ENCODE measurements at places on chromosomes 13 and 19.
A peak's percentile ranks its signal among the peaks of the same experiment; 100 is the strongest.

DNA sequence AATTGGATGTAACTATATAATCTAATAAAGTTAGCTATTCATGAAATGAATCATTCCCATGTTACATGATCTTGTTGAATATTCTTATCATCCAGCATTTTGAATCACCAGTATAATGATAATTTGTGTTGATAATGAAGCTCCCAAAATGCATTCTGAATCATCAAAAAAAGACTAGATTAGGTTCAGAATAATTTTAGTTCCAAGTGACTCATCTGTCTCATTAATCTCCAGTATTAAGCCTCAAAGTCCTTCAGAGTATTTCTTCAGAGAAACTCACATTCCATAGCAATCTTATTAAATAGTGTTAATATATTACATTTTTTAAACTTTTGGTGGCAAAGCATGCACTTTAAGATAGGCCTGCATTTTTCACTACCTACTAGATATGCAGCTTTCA, 207.5 kb downstream of the SLITRK5 start:
- DNase-seq, result no peak

DNA sequence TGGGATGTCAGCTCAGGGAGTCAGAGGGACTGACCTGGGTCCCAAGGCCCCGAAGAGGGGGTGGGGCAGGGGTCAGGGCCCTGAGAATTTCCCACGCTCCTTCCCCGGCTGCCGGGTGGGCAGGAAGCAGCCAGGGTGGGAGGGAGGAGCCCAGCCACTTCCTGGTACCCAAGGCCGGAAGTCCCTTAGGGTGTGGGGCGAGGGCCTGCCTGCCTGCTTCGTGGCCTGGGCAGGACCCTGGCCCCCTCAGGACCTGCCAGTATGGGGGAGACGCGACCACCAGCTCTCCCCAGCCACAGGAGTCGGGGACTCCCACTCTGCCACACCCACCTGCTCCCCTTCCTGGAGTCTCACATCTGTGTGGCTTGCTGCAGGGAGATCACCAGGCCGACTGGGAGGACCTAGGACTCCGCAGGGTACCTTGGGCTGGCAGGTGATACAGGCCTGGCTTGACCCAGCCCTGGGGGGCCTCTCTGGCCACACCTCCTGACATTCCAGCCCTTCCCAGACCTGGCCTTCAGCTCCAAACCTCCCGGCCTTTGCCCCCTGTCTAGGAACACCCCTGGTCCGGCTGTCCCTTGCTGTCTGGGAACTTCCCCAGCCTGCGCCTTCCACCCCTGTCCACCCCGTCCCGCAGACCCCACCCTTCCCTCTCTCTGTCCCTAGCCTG, 9.8 kb upstream of the CIRBP start:
- DNase-seq, result peak; percentile 25

- no peak for DNase-seq
Measured at GRCh38 chr19:55649268-55650125, 1.5 kb downstream of the CCDC106 start.

- no peak for DNase-seq
Measured at GRCh38 chr19:7756258-7756657, 6.8 kb upstream of the CLEC4M start.

DNA sequence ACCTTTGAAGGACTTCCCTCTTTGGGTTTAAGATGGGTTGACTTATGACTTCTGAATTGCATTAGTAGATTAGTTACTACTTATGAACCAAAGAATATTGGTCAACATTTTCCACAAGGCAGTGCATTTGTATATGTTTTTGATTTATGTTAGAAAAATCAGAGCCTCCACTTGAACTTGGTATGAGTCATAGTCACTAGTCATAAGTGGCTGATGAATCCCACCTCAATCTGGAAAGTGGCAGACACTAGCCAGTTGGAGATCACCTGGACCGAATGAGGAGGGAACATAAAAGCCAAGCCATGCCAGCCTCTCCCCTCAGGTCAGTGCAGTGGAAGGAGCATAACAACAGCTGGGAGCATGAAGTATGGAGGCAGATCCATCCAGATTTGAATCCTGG, 39.3 kb upstream of the SPART start:
- DNase-seq, result no peak

- no peak for DNase-seq
Measured at GRCh38 chr19:15758379-15758778, 20.6 kb downstream of the OR10H3 start.

- DNase-seq, result no peak
Measured at GRCh38 chr13:65605396-65605795, 1624.7 kb downstream of the PCDH9 start.

GRCh38 chr13:79778741-79779460, 297.9 kb downstream of the NDFIP2 start:
- DNase-seq, result no peak

- DNase-seq, result no peak
Measured at GRCh38 chr19:23855676-23856075, 59.0 kb upstream of the ZNF726 start.

GRCh38 chr19:48364598-48365348, 606 bp downstream of the SYNGR4 start:
- DNase-seq, result no peak

DNA sequence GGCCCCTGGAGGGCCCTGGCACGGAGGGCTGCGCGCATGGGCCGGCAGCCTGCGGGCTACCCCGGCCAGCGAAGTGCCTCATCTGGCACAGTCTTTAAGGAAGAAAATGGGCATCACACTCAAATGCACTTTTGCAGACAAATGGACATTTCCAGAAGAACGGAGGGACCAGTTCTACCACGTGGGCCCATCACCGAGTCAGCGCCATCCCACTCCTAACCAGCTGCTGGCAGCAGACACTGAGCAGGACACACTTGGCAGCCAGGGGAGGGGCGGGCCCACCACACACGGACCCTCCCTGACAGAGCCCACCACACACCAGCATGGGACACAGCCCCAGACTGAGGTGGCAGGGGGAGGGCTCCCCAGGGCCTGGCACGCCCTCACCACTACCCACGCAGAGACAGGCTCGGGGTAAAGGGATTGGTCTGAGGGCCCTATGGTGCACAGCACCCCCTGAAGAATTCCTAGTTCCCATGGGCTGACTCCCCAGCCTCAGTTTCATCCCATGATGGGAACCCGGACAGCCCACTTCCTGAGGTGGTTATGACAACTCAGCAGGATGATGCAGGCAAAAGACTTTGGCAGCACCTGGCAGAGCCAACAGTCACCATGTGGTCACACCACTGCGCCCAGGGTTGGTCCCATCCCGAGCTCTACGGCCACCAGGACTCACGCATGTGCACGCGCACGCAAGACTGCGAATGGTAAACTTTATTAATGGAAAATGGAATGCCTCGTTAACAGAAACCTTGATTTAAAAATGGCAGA, 18.7 kb upstream of the TINCR start:
- no peak for DNase-seq

DNA sequence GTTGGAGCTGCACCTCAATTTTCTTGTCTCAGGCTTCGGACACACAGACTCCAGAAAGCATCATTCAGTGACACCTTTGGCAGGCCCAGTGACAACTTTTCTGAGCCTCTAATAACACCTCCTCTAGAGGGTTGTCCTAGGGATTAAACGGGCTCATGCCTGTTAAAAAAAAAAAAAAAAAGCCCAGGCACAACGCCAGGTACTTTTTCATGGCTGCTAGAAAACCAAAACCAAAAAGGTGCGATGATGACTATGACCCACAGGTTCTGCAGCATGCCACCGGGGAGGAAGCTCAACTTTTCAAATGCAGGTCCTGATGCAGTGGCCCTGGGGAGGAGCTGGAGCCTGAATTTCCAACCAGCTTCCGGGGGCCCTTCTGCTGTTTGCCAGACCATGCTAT, 184.2 kb downstream of the ABCC4 start:
- DNase-seq, result no peak

DNA sequence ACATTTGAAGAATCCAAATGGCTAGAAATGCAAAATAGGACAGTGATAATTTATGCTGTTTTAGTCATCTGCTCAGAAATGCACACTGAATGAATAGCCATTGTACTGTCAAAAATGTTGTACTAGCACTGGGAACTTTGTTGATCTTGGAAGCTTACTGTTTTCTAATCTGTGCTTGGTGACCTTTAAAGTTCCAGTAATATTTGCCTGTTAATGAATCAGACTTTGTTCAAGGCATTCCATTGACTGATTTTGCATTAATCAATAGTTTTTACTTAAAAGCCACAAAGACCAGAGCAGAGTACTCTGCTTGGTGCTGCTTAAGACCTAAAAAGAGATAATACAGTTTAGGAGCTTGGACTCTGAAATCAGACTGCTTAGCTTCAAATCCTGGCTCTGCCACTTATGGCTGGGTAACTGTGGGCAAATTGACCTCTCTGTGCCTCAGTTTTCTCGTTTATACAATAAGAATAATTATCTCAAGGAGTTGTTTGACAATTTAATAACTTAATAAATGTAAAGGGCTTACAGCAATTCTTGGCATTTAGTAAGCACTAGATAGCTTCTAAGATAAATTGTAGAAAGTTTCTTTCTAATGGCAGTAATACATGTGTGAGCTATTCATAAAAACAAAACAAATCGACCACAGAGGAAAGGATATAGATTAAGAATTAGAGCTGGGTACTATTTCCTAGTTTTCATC, 4.6 kb upstream of the SLAIN1 start:
- DNase-seq, result no peak

DNA sequence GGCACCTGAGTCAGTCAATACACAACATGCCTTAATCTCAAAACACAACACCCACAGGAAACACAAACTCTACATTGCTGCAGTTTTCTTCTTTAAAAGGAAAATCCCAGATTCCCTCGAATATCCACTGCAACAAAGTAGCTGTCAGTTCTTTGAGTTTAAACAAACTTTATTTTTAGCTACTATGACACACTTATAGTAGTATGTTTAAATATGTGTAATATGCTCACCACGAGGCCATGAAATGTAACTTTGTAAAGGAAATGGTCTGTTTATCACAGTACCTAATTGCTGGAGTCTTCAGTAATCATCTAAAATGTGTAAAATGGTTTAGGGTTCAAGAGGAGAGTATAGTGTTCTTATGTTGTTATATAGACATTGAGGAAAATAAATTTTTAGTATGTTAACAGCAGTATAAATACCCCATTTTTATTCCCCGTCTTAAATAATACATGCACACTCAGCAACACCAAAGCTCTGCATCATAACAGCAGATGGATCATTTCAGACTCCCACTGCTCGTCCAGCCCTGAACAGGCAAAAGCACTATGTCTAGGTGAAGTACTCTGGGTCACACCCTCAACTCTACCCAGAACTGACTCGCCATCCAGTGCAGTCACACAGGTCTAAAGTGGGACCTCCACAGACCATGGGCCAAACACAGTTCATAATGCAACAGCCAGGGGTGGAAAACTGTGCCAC, 20.6 kb downstream of the TUBGCP3 start:
- DNase-seq, result no peak

GRCh38 chr19:16045893-16046292, 30.4 kb upstream of the TPM4 start:
- no peak for DNase-seq

- no peak for DNase-seq
Measured at GRCh38 chr13:33276570-33276969, 9.0 kb downstream of the STARD13 start.

- DNase-seq, result no peak
Measured at GRCh38 chr13:112893570-112894422, 75.2 kb upstream of the MCF2L start.

GRCh38 chr19:19418555-19419260, 13.2 kb downstream of the GATAD2A start:
- no peak for DNase-seq

- no peak for DNase-seq
Measured at GRCh38 chr13:86932776-86933334, 738.3 kb upstream of the SLITRK5 start.

DNA sequence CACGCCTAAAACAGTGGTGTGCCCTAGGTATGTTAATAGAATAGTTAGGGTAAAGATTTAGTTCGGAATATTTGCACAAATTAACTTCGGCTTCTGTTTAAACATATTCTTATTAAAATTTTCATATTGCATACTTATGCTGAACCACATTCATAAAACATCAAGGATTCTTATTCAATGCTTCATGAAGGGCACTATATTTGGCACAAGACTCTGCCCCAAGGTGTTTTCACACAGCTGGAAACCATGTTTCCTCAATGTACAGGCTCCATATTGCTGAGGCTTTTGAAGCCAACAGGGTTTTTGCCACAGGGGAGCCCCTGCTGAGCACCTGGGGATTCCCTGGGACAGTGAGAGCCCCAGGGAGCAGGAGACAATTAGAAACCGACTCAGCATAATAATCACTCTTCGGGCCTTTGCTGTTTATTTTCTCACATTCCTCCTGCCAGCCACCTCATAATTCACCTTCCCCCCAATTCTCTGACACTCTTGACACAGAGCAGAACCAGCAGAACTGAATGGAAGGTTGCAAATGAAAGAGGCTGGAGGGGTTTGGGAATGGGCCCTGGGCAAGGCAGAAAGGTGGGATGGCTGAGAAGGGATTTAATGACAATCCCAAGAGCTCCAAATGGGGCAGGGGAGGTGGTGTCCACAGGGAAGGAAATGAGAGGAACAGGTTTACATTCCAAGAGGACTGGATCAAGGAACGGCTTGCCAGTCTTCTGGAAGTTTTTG, 72.3 kb upstream of the POMP start:
- DNase-seq, result no peak

DNA sequence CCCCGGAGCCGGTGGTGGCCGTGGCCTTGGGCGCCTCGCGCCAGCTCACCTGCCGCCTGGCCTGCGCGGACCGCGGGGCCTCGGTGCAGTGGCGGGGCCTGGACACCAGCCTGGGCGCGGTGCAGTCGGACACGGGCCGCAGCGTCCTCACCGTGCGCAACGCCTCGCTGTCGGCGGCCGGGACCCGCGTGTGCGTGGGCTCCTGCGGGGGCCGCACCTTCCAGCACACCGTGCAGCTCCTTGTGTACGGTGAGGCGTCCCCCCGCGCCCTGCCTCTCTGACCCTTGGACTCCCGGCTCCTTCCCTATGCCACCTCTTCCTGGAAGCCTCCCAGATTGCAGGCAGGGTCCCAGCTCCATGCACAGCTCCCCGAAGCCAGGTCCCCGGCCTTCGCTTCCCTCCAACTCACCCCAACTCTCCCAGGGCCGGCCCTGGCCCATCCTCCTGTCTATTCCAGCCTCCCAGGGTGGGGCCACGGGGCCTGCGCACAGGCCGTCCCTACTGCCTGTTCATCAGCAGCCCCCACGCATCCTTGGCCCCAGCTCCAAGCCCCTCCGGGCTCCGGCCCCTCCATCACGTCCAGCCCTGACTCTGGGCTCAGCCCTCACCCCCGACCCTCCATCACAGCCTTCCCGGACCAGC, 1.7 kb downstream of the MADCAM1 start:
- DNase-seq, result no peak

- no peak for DNase-seq
Measured at GRCh38 chr19:52936954-52937325, 13.7 kb upstream of the ZNF888 start.
